ENCODE measurements at places on chromosomes 3 and 15.
A peak's percentile ranks its signal among the peaks of the same experiment; 100 is the strongest.

DNA sequence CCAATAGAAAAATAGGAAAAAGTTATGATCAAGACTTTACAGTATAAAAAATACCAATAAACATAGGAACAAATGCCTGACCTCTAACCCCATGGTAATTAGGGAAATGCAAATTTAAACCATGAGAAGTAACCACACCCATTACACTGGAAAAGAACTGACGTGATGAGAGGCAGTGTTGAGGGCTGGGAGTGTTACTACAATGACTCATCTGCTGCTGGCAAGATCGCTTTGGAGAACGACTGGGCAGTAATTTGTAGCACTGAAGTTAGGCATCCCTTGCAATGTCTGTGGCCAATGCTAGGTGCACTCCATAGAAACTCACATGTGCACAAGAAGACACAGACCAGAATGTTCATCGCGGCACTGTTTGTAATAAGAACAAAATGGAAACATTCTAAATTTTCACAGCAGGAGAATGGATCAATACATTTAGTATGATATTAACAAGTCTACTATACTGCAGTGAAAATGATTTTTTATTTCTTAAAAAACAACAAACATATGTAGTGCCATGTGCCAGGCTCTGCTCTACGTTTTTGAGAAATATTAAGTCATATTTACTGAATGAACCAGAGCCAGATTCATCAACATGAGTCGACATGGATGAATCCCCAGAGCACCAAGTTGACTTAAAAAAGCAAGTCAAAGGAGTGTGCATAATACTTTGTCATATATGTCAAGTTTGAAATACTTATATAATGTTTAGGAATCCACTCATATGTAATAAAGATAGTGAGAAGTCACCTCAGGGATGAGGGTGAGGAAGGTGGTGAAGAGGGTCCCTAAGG, 37.6 kb upstream of the EPHB3 start:
- peak; percentile 68 for DNase-seq

DNA sequence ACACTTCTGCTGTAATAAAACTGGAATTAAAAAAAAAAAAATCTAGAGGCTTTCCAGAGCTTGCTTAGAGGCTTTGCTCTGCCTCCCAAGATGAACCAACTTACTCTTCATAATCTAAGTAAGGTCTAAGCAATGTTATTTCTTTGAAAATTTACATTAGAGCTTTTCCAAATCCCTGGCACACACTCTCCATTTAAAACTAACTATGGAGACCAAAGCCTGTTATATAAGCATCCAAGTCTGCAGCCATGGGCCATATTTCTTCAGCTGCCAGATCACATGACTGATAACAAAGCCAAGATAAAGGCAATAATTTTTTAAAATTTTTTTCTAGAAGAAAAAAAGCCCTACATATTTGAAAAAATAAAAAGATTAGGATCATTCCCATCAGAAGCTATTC, 55.0 kb upstream of the ARHGEF3 start:
- DNase-seq: no peak

- peak; percentile 84 for DNase-seq
Observed at GRCh38 chr15:65318870-65319356, 14.4 kb downstream of the RNU5B-1 start.

DNA sequence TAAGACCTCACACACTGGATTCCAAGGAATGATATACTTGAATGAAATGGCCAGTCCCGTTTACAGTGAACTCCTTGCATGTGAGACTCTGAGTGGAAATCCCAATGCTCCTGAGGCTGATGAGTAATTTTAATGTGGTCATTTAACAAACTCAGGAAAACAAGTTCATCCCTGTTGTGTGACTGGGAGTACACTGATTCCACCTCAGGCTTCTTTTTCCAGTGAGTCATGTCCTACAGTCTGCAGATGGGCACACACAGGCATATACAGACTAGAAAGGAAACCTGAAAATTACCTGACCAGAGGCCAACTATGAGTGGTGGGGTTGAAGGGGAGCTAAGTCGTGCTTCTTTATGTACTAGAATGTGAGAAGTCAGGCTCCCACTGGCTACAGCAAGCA, 5.8 kb downstream of the SQOR start:
- DNase-seq: no peak

GRCh38 chr3:130242850-130243569, 102.5 kb upstream of the COL6A5 start:
- DNase-seq: peak; percentile 41

DNA sequence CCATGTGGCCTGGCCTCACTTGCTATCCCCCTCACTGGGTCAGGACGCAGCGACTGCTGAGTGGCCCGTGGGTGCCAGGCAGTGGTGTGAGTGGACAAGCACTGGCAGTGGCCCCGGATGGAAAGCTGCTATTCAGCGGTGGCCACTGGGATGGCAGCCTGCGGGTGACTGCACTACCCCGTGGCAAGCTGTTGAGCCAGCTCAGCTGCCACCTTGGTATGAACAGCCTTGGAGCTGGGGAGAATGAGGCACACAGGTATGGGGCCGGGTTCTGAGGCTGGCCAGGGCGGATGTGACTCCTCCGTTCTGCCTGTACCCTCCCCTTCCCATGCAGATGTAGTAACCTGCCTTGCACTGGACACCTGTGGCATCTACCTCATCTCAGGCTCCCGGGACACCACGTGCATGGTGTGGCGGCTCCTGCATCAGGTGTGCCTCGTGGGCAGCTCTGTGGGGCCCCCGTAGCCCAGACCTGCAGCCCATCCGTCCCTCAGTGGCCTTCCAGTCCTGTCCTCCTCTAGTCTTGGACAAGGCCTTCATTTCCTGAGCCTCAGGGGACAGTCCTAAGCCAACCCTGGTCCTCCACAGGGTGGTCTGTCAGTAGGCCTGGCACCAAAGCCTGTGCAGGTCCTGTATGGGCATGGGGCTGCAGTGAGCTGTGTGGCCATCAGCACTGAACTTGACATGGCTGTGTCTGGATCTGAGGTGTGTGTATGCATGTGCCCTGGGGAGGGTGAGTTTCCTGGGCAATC, 28.2 kb downstream of the NBEAL2 start:
- peak; percentile 1 for DNase-seq

DNA sequence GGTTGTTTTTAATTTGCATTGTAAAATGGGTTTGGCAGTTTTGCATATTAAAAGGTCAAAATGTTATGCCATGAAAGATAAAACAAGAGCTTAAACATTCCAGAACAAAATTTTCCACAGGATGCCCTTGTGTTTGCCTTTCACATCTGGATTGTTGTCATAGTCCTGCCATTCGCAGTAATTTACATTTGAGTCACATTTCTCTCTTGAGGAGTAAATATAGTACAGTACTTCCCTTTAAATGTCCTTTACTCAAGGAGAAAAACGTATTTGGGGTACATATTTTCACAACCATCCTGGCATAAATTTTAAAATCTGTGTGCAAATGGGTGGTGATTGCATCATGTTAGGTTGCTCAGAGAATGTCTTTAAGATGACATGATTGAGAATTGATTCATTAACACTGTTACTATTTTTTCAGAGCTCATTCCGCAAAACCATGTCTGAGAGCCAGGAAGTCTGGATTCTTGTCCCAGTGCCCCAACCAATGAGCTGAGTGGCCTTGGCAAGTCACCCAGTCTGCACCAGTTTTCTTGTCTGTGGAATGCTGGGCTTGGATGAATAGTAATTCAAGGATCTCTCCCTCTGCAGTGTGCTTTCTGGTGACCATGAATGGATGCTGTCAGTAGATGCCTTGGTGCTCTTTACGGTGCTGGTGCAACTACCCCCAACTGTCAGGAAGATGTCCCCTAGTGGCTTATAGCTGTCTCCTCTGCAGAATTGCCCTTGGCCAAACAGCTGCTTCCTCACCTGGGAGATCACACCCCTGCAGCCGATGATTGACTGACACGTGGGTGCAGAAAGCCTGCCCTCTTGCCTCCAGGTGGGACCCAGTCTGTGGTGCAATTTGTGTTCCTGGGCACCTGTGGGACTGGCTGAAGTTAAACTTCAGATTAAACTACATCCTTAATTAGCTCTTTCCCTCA, 43.0 kb downstream of the ABHD5 start:
- DNase-seq: no peak

DNA sequence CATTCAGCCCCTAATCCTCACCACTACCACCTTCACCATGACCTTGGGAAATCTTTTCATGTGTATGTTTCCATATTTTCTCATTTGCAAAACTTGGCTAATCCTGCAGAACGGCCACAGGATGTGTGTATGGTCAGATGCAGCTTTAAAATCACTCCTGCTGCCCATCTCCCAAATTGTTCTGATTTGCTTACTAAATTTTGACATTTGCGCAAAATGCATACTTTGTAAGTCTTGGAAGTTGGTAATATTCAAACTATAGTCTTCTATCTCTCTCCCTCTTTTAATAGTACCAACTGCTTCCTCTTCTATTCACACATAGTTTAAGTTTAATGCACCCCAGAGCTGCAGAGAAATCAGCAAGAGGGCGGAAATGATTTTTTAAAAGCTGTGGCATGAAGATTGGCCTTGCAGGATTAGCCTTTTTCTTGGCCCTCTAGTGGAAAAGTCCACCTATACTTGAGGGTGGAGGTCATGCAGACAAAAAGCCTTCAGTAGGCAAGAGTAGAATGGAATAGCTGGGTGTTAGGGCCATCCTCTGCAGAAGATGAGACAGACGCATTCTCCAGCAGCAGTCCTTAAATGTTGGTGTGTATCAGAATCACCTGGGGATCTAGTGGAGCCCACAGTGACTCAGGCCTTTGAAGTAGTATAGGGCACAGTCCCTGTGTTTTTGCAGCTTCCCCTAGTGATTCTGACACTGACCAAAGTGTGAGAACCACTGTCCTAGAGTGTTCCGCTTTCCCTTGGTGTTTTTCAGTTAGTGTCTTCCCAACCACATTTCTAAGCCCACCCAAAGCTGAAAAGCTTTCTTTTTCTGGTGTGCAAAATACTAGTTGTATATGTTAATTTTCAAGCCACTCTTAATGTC, 181.7 kb downstream of the CHST2 start:
- no peak for DNase-seq

DNA sequence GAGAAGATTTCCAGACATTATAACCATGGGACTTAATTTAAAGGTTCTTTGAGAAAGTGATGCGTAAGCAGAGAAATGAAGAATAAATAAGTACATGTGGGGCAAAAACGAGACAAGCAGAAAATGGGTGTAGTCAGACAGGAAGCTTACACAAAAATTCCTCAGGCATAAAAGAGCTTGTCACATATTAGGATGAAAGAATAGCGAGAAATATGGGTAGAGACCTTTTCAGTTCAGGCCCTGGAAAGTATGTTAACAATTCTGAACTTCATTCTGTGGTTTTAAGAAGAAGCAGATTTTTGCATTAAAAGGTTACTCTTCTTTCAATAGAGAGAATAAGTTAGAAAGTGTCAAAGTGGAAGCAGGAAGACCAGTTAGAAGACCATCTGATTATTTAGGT, 352.4 kb downstream of the ROBO1 start:
- no peak for DNase-seq

DNA sequence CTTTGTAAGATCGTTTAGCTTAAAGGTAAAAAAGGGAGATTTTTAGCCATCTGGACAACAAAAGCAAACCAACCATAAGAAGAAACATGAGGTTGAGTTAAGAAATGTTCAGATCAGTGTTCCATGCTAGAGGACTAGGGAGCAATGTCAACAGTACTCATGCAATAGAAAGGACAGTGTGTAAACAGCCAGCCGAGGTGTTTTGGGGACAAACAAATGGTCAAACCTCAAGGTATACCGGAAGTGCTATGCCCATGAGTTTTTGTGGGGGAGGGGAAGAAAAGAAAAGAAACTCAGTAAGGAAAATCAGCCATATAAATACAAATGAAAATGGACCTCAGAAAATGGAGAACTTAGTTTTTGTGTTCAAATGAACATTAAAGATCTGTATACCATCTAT, 289.5 kb upstream of the GRM7 start:
- no peak for DNase-seq

DNA sequence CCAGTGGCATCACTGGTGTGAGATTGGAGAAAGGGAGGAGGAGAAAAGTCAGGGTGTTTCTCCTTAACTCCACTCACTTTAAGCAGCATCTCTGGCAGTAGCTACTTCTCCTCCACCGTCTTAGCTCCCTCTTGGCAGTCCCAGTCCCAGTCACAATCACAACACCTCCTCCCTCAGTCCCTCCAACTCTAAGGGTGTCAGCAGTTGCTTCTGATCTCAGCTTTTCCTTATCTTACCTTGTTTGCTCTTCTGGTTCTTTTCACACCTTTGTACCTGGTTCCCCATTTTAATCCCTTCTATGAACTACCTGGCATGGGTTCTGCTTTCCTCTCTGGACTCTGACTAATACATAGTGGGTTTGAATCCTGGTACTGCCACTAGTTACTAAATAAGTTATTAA, 188.3 kb upstream of the CTDSPL start:
- DNase-seq: no peak

- DNase-seq: no peak
Observed at GRCh38 chr15:45118996-45119395, 4.9 kb downstream of the DUOXA2 start.

DNA sequence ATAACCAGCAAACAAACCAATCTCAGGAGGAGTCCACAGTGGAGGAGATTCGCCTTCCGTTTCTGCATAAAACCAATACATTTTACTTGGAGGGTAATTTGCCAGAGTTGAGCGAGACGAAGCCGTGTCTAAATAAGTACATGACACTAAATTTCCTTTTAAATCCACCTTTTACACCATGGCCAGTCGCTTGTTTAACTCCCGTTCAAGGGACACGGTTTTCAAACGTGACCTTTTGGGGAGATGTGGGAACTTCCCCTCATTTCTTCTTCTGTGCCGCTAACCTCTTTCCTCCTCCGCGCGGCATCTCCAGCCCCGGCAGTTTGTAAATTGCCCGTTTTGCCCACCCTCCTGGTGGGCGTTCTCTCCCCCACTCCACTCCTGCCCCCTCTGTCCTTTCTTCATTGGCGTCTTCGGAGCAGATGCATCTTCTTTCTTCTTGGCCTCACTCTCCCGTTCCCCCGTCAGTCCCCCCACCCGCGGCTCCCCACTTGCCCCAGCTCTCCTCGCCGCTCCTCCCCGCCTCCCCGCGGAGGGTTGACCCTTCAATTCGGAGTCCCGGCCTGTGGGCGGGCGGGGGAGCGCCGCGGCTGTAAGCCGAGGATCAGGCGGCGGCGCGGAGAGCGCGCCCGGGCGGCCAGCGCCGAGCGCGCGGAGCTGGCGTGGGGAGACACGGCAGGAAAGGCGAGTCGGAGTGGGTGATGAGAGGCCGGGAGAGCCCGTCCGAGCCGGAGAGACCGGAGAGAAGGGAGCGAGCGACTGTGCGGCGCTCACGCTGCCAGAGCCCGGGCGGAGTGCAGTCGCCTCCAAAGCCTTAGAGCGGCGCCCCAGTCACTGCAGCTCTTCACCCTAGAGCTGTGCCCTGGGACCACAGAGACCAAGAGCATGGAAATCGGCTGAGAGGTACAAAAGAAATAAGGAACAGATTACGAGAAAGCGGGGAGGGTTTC, at the start of gene NLGN1:
TSS of gene NLGN1 (plus strand) at position 584 of the 950 bp plus-strand sequence.
- peak; percentile 37 for DNase-seq

- DNase-seq: no peak
Observed at GRCh38 chr15:28094732-28095521, 4.2 kb downstream of the OCA2 start.

DNA sequence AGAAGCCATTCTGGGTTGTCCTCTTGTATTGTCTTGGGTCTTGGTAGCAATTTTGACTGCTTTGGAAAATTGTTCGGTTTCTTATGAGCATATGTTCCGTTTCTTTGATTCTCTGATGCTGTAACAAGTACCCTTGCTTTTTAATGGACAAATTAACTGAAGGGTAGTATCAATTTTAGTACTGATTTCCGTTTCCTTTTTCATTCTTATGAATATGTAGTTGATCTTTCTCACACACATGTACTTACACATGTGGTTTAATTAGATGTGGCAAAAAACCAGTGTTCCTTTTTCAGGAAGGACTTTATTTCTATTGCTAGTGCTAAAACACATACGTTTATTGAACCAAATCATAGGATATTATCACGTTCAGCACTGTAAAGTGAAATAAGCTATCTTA, 119.1 kb downstream of the TCF12 start:
- no peak for DNase-seq

Data from suppressor macrophage (primary cell).